AG09319 (cell line): ENCODE measurements at places on chromosomes 11 and 22.
A peak's percentile ranks its signal among the peaks of the same experiment; 100 is the strongest.

GRCh38 chr11:85348945-85349344 lies 278.2 kb downstream of the DLG2 start:
- no peak for DNase-seq

DNA sequence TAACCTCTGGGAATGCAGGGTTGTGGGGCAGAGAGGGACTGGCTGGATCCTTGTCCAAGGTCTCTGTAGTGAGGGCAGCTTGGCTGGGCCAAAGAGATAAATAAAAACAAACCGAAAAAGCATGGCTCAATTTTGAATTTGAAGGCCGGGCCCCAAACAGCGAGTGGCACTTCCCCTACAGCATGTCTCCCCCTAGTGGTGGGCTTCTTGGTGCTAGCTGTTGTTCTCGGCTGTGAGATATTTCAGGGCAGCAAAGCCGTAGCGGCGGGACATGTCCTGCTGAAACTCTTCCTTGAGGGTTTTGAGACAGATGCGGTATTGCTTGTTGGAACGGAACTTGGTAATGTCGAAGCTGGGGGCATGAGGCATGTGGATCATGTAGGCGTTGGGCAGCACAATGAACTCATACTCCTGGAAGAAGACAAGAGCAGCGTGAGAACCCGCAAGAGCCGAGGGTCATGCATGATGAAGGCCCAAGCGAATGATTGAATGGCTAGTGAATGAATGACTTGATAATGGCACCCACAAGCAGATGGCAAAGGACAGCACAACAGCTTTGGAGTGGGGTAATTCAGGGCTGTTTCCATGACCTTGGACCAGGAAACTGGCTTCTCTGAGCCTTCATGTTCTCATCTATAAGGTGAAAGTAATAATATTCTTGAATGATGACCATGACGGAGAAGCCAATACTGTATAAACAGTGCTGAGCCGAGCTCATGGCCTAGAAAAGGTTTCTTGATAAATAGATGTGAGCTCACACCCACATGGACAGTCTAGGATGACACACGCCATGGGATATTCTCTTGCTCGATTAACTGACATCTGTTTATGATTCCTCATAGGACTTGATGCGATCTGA lies 216.3 kb upstream of the SYN3 start:
- DNase-seq, result no peak

GRCh38 chr11:93528252-93528651 lies 14.9 kb downstream of the SMCO4 start:
- DNase-seq, result no peak

- no peak for DNase-seq
These were observed 20.2 kb upstream of the OR10A5 start for GRCh38 chr11:6825231-6825744.

DNA sequence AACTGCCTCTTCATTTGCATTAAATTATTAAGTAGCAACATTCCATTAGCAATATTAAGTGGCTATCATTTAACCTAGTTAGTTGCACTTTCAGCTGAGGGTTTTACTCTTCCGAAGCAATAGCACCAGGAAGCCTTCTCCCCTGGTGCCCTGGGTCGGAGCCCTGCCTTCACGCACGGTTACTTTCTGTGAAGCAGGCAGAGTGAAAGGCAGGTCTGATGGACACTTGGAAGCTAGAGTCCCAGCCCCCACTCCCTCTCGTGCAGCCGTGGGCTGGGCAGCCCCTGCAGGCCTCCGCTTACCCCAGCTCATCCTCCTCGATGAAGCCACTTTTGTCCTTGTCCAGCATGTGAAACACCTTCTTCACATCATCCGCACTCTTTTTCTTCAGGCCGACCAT lies 2.0 kb downstream of the PVALB start:
- DNase-seq, result no peak

DNA sequence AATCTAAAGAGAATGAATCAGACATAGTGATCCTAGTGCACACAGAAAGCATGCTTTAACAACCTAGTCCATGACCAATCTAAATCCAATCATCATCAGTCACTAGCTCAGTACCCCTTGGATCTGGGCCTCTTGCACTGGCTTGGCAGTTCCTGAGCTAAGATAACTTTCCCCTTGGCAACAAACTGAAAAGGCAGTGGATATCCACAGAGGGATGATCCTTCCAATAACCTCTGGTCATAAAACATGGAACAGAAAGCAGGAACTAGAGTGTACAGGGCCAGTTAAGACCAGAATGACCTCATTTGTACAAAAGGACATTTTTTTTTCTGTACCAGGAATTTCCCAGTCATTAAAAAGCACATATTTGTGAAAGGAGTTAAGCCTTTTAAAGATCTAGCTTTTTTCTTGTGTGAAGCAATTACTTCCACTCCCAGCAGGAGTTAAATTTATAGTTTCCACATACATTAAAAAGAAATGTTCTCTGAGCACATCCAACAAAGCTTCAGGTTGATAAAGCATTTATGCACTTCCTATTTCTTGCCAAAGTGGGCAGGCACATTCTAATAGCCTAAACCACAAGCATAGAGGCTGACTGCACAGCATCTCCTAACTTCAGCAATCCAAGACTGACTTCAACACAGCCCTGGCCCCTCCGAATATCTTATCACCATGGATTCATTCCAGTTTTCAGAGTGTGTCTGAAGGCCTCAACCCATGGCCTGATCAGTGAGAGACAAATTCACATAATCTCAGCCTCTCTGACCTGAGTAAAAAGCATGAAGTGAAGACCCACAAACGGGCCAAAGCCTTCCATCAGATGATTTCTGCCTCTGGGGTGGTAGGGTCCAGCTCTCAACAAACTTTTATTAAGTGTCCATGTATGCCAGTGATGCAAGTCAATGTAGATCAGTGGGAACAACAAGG lies 29.9 kb downstream of the GUCY1A2 start:
- DNase-seq, result no peak

- DNase-seq, result no peak
These were observed 166.6 kb downstream of the COMMD9 start for GRCh38 chr11:36122671-36123070.

DNA sequence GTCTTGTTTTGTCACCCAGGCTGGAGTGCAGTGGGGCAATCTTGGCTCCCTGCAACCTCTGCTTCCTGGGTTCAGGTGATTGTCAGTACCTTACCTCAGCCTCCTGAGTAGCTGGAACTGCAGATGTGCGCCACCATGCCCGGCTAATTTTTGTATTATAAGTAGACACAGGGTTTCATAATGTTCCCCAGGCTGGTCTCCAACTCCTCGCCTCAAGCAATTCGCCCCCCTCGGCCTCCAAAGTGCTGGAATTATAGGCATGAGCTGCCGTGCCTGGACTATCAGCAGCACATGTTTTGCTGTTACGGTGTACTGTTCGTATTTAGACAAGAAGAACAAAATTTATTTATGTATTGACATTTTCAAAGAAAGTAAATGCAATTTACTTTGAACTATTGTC lies 34.8 kb downstream of the RAB39A start:
- no peak for DNase-seq

DNA sequence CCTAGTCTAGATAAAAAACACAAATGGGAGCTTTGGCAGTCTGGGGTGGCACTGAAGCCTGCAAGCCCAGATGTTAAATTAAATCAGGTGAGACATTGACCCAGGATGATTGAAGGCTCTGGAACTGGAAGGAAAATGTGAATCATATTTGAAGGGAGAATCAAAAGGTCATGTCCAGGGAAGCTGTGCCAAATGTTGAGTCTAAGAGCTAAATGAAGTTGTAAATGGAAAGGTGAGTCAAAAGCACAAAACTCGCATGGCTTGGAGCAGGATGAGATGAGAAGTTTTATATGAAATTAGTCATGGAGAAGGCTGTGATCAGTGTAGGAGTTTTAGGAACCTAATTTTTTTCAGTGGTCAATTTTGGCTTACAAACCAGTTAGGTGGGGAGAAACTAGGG lies 301.1 kb downstream of the BLID start:
- DNase-seq, result no peak

GRCh38 chr22:45544588-45545170 lies 42.0 kb downstream of the FBLN1 start:
- DNase-seq, result no peak

GRCh38 chr11:13003736-13004493 lies 5.2 kb upstream of the RASSF10 start:
- no peak for DNase-seq

DNA sequence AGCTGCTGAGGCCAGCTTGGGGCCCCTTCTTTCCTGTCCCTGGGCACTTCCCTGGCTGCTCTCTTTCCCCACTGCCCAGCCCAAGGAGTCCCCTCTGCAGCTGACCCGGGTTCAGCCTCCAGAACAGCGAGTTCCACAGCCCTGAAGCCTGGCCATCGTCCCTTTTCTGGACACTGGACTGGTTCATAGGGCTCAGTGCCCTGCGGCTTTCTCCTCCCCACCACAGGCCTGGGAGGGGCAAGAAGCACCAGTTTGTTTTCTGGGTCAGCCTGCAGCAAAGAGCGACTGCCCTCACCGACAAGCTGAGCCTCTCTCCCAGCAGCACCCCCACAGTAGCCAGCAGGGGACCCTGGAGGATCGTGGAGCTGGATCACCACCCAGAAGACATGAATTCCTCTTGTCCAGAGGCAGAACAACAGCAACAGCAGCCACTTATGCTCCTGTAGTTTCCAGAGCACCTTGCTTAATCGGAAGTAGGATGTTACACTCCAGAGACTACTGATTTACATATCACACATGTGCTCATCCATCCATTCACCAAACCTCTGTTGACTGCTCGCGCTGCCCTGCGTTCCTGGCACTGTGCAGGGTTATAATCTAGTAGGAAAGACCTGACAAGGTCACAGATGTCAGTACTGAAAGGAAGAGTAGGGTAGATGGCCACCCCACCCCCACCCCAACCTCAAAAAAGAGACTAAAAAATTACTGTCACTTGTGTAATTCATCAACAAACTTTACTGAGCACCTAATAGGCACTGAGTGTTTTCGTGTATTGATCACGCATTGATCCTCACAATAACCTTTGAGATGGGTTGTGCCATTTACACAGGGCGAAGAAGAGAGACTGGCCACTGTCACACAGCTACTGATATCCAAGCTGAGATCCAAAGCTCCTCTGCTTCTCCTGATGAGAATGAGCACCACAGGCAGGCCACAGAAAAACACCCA lies 13.0 kb upstream of the CXCR5 start:
- DNase-seq, result no peak

GRCh38 chr11:34052608-34053160 lies 1.2 kb downstream of the CAPRIN1 start:
- DNase-seq, result no peak

- DNase-seq, result no peak
These were observed 23.7 kb upstream of the MICAL3 start for GRCh38 chr22:18048041-18048440.

DNA sequence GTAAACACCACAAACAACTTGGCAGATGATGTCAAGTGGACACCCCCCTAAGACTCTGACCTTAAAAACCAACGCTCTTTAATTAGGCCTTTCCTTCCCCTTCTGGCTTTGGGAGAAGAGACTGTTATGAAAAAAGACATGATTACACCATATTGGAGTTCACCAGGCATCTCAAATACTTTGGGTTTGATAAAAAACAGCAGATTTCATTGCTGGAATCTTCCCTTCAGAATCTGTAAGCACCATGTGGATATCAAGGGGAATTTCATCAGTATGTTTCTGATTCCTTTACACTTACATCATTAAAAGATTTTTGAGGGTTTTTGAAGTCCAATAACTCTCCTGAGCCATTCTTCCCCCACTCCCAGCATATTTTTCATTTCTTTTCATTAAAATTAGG lies 85.6 kb downstream of the KIRREL3 start:
- DNase-seq, result peak; percentile 49

DNA sequence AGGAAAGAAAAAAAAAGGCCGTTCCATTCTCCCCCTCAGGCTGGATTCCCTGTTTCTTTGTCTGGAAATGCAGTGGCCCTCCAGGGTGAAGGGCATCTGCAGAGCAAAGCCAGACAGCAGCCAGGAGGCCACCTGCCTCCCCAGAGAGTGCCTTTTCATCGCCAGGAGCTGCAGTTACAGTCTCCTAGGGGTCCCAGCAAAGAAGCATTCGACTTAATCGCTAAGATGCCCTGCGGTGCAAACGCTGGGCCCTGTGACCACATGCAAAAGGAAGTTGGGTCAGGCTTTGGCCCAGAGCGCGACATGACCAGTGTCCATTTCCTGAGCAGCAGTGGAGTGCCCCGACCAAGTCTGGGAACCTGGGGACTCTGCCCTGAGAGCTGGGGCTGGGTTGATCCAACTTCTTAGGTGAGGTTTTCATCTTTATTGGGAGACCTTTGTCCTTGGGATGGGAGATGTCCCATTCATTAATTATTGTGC lies 304.6 kb downstream of the OPCML start:
- no peak for DNase-seq

GRCh38 chr11:70755410-70756158 lies 357.3 kb downstream of the CTTN start:
- DNase-seq, result peak; percentile 22

DNA sequence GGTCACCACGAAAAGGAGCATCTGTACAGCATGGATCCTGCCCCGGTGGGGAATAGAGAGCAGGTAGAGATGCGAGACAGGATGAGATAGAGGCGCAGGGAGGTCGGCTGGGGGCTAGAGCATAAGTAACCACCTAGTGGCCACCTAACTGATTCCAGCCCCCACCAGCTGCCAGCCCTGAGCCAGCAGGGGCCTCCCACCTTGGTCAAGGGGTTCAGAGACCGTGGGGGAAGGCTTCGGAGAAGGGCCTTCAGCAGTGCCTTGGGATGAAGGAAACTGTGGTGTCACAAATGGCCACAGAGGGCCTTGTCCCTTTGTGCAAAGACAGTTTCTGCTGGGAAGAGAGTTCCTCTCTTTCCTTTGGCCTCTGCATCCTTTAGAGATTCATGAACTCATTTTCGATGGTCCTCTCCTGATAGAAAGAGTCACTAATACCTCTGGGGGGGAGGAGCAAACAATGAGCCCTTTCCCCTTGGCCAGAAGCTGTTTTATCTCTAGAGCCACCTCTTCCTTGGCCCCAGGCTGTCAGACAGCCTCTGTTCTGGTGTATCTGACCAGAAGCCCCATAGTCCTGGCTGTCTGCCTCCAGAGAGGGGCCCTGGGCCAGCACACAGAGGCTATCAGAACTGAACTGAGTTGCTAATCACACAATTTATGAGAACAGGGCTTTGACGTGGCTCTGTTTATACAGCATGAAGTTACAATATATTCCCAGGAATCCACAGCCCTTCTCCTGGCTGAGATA lies 146.0 kb downstream of the PARVA start:
- no peak for DNase-seq

GRCh38 chr11:40513281-40513680 lies 946.2 kb downstream of the LRRC4C start:
- no peak for DNase-seq

GRCh38 chr22:37195921-37196320 lies 7.9 kb upstream of the C1QTNF6 start:
- DNase-seq, result no peak

DNA sequence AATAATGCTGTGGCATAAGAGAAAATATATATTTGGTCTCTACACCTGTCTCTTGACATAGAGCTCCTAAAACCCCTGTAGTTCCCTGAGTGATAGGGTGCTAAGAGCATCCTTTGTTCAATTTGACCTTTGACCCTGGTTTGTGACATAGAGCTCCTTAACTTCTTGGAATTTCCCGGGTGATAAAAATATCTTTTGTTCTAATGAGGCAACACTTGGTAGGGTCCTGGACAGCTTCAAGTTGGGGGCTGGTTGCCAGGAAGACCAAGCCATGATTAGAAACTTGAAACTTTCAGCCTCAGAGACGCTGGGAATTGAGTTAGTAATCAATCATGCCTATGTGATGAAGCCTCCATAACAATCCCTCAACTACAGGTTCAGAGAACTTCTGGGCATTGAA lies 105.4 kb downstream of the CASP12 start:
- DNase-seq, result no peak

GRCh38 chr11:88455974-88456373 lies 118.4 kb upstream of the CTSC start:
- no peak for DNase-seq

- DNase-seq, result no peak
These were observed 4.6 kb downstream of the MYH9 start for GRCh38 chr22:36383110-36383581.

- no peak for DNase-seq
These were observed 32.8 kb upstream of the MYEOV start for GRCh38 chr11:69261116-69261515.
